Heart left ventricle (tissue), 16 donors: ENCODE measurements at places on chromosomes 1 and 21.
A peak's percentile ranks its signal among the peaks of the same experiment; 100 is the strongest.

DNA sequence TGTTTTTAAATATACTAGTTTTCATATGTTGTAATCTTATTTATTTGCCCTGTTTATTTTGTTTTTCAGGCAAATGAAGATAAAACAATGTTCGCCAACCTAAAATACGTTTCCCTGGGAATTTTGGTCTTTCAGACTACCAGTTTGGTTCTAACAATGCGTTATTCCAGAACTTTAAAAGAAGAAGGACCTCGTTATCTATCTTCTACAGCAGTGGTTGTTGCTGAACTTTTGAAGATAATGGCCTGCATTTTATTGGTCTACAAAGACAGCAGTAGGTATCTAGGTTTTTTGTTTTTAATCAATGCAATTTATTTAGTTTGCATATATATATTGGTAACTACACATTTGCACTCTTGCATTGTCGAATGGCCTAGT lies 23.7 kb downstream of the SLC35A3 start:
- no peak for DNase-seq

DNA sequence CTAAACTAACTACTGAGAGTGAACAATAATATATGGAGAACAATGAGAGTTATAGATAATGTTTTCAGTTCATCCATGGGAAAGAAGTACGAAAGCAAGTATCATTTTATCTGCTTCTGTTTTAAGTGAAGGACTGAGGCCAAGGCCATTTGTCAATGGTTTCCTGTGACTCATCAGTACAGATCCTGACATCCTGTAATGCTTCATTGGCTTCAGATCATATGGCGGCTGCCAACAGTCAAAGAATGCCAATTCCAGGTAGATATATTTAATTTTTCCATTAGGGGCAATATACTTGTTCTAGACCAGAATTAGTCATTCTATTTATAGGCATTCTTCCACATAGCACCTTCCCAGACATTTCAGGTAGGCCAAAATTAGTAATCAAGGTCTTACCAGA lies 97.3 kb downstream of the USH2A start:
- no peak for DNase-seq

DNA sequence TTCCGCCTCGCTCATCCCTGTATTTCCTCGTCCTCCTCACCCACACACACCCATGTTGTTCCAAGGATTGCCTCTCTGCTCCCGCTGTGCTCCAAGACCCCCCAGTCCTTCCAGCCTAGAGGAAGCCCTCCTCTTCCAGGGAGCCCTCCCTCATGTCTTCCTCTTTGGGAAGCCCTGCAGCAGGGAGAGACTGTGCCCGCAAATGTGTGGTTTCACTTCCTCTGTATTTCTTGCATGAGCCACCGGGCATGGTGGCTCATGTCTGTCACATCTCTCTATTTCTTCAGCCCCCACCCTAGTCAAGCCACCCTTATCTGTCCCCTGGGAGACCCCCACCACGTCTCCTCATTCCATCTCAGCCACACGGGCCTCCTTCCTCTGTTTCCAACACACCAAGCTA lies 57.5 kb upstream of the PAX7 start:
- no peak for DNase-seq

- no peak for DNase-seq
Observed at GRCh38 chr1:223246476-223247112, 103.5 kb upstream of the TLR5 start.

- no peak for DNase-seq
Observed at GRCh38 chr1:178846306-178846705, 24.6 kb downstream of the ANGPTL1 start.

DNA sequence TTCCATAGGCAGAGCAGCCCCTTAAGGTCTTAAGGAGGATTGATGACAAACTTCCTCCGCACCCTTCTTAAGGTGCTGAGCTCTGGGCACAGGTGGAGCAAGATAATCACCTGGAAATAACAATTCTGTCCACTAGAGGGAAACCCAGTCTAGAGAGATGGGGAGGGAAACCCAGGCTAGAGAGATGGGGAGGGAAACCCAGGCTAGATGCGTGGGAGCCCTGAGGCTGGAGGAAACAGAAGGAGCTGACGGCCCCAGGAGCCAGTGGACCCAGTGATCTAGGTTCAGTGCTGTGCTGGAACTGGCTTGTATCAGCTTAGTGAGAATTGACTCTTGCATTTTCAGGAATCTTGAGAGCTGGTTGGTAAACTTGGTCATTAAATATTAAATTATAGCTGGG lies 17.8 kb upstream of the MYCL start:
- no peak for DNase-seq

GRCh38 chr1:42741706-42742105 lies 1.7 kb upstream of the CLDN19 start:
- no peak for DNase-seq

DNA sequence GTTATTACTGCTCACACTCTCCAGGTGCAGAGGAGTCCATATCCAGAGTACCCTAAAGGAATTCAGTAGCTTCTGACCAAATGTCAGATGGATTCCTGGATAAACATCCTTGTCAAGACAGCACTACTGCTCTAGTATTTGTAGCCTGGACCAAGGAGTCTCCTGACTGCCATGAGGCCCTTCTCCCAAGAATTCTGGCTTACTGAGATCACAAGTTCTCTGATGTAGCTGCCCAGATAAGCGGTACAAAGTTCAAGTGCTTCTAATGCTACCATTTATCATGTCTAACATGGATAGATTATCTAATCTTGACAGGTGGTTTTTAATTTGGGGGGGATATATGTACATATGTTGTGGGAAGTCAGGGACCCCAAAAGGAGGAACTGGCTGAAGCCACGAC lies 196.6 kb upstream of the HMCN1 start:
- DNase-seq = no peak

- no peak for DNase-seq
Observed at GRCh38 chr21:42063571-42064521, 7.3 kb upstream of the UMODL1 start.

DNA sequence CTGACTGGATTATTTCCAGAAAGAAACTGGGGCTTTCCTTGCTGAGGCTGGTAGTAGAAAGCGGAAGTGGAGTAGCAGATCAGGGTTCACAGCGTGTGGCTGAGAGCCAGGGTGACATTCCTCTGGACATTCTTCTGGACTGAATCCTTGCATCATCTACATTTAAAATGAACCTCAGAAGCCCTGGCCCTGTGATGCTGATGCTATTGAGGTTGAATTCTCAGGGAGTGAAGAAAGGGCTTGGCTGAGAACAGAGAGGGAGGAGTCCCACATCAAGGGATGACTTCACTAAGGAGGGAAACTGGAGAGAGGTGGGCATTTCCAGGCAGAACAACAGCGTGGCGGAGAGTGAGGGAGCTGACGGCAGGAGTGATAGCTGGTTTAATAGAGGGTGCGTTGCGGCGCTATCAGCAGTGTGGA lies 102.3 kb upstream of the LMO4 start:
- peak; percentile 49 for DNase-seq

GRCh38 chr1:247273013-247273412 lies 17.1 kb downstream of the VN1R5 start:
- peak; percentile 46 for DNase-seq

GRCh38 chr1:113675302-113675701 lies 84.0 kb downstream of the PHTF1 start:
- no peak for DNase-seq

- no peak for DNase-seq
Observed at GRCh38 chr1:14977338-14977931, 176.1 kb upstream of the TMEM51 start.

DNA sequence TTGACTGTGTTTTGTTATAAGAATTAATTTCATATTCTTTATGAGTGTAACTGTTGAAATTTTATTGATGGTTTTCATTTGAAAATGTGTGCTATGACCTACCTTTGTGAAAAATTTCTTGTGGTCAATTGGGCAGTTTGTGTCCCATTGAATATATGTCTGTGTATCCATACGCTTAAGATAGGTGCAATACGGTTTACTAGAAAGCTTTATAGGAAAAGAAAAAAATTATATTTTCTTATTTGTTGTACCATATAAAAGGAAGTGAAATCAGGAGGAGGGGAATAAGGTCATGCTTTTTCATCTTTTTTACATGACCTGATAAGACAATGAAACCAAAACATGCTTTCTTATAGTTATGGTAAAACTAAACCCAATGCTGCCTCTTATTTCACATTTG lies 807.7 kb downstream of the USP25 start:
- DNase-seq = no peak

GRCh38 chr21:42160765-42161164 lies 58.2 kb upstream of the ABCG1 start:
- DNase-seq = no peak

DNA sequence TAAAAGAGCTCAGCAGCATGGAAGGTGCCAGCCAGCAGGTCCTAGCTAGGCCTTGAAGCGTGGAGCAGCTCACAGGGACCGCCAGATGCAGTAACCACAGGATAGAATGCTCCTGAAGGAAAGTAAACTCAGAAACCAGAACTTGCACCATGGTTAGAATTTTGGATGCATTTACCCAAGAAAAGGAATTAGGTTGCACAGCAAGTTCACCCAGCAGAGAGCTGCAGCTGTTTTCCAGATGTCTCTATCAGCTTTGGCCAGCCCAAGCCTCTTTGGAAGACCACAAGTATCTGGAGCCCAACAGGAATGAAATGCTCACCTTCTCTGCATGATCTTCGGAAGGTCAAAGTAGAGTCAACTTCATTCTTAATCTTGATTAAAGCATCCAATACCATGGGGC lies 21.0 kb upstream of the ATP13A2 start:
- DNase-seq = no peak

DNA sequence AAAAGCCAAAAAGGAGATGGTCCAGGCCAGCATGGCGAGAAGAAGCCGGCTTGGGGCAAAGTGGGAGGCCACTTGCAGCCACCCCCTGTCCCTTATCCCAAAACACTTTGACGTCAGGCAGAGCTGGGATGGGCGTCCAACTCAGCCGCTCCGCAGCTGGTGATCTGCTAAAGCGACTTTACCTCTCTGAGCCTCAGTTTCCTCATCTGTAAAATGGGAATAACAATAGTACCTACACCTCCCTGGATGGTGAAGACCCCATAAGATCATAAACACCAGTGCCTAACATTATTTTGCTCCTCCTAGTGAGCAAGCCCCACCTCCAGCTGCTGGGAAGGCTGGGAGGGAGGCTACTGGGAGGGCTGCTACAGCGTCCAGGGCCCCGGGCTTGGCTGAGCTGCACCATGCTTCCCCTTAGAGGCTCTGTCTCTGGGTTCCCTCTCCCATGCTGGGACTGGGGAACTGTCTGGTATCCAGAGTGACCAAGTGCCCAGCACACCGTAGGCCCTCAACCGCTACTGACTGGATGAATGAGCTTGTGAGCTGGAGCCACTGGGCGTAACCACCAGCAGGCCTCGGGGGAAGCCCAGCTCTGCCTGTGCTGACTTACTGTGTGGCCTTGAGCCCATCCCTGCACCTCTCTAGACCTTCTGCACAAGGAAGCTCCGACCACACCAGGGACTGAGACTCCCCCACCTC lies 18.3 kb downstream of the IFFO2 start:
- no peak for DNase-seq

DNA sequence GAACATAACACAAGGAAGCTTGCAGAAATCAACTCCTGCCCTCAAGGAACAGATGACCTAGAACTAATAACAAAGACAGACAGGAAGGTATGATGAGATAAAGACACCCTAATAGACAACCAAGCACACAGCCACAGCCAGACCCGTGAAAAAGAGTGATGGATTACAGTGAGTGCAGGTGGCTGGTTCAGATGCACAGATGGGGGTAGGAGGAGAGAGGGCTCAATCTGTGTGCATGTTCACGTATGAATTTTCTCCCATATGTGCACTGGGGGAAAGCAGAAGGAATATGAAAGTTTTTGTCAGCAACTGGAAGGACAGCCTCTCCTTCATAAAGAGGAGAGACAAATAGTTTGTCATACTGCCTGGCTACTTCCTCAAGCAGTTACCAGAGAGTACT lies 367.1 kb downstream of the PBX1 start:
- no peak for DNase-seq

GRCh38 chr1:87030740-87031690 lies 116.6 kb downstream of the HS2ST1 start:
- no peak for DNase-seq

GRCh38 chr1:152886758-152887409 lies 8.8 kb downstream of the SMCP start:
- DNase-seq = no peak

GRCh38 chr1:117556976-117557375 lies 48.9 kb upstream of the TENT5C start:
- no peak for DNase-seq

DNA sequence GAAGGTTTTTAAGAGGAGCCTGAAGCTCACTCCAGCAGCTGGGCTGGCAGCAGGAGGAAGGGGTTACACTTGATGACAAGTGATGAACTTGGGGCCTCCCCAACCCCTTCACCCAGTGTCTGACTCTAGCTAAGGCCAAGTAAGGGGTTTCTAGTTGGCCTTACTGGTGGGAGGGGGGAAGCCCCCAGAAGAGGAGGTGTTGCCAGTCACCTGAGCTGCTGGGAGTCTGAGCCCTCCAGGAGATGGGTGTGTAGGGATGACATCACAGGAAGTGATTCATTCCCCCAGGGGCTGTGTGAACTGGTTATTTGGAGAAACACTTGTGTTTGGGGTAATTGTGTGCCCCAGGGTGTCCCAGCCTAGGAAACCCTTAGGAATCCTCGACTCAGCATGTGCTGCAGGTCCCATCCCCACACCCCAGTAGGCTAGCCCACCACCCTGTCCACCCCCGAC lies 3.1 kb downstream of the PADI1 start:
- DNase-seq = no peak

DNA sequence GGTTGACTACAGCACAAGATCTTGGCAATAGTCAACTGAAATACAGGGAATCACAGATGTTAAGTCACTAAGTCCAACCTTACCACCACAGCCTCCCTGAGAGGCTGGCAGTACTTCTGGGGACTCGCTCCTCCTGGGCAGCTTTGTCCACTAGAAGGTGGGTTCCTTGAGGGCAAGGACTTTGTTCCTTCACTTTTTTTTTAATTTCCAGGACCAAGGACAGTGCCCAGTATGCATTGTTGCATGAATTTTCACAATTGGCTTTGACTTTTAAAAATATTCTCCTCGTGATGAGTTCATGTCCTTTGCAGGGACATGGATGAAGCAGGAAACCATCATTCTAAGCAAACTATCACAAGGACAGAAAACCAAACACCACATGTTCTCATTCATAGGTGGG lies 96.7 kb upstream of the IGSF21 start:
- no peak for DNase-seq

GRCh38 chr1:47410068-47410455 lies 6.0 kb upstream of the FOXE3 start:
- DNase-seq = no peak

GRCh38 chr1:147785794-147786506 lies 25.5 kb upstream of the GJA5 start:
- no peak for DNase-seq
